Metanephros (tissue), 2 donors: ENCODE measurements at places on chromosomes 12 and 14. TPM values are rescaled to one million over a fixed set of nuclear protein-coding genes. Genes with fewer than 3 reads are reported as not detected.

PRKD1 gene
- 32.4 TPM for total RNA-seq

PKP2 gene
- 19.1 TPM for total RNA-seq

PNP gene
- 71.3 TPM for total RNA-seq

DCP1B gene
- 10.7 TPM for total RNA-seq

GRIP1 gene
- total RNA-seq = 16.8 TPM

SLC17A8 gene
- 0.23 TPM for total RNA-seq

AQP6 gene
- 18.5 TPM for total RNA-seq

ACOT6 gene
- 0.47 TPM for total RNA-seq

ADSS1 gene
- total RNA-seq = 31.2 TPM

KLRC2 gene
- total RNA-seq = not detected

OVCH1 gene
- total RNA-seq = 0.41 TPM

TSPAN19 gene
- total RNA-seq = 0.41 TPM

PTHLH gene
- 0.99 TPM for total RNA-seq

IL26 gene
- not detected for total RNA-seq

SLC38A2 gene
- total RNA-seq = 159 TPM

SELPLG gene
- total RNA-seq = 4.8 TPM

KRT73 gene
- total RNA-seq = not detected

CMA1 gene
- not detected for total RNA-seq

RNASE7 gene
- total RNA-seq = 0.18 TPM

MIS18BP1 gene
- total RNA-seq = 34.1 TPM

GNB3 gene
- total RNA-seq = 3.7 TPM

CLEC7A gene
- 4.7 TPM for total RNA-seq

LACRT gene
- total RNA-seq = not detected

SDSL gene
- total RNA-seq = 8.3 TPM

DHH gene
- total RNA-seq = 0.88 TPM

KRT79 gene
- not detected for total RNA-seq

LHX5 gene
- not detected for total RNA-seq

CATSPERB gene
- 0.99 TPM for total RNA-seq

TRMT61A gene
- 12.1 TPM for total RNA-seq

OR5AU1 gene
- total RNA-seq = not detected

NPAS3 gene
- 8.4 TPM for total RNA-seq

HOXC10 gene
- total RNA-seq = 23.5 TPM

RIN3 gene
- 12.7 TPM for total RNA-seq

ANKS1B gene
- 8.7 TPM for total RNA-seq

TMEM119 gene
- total RNA-seq = 29.7 TPM

PTPRO gene
- total RNA-seq = 85.1 TPM

MYO1H gene
- total RNA-seq = 0.53 TPM

MNAT1 gene
- total RNA-seq = 48.0 TPM

KRT80 gene
- 0.70 TPM for total RNA-seq

RESF1 gene
- total RNA-seq = 39.3 TPM

GZMB gene
- 1.4 TPM for total RNA-seq

ISCU gene
- total RNA-seq = 97.8 TPM

PROX2 gene
- total RNA-seq = not detected

ANKRD33 gene
- total RNA-seq = 0.64 TPM

LYZ gene
- total RNA-seq = 115 TPM

RAPGEF3 gene
- total RNA-seq = 46.5 TPM

CIT gene
- 37.0 TPM for total RNA-seq

TBX3 gene
- 87.9 TPM for total RNA-seq

FZD10 gene
- 4.8 TPM for total RNA-seq

RFX4 gene
- total RNA-seq = not detected
